Memory B cell (primary cell): ENCODE measurements at places on chromosomes 5 and 9.

GRCh38 chr9:4886698-4887097 is 94.0 kb downstream of the RCL1 start:
- DNase-seq = no peak

DNA sequence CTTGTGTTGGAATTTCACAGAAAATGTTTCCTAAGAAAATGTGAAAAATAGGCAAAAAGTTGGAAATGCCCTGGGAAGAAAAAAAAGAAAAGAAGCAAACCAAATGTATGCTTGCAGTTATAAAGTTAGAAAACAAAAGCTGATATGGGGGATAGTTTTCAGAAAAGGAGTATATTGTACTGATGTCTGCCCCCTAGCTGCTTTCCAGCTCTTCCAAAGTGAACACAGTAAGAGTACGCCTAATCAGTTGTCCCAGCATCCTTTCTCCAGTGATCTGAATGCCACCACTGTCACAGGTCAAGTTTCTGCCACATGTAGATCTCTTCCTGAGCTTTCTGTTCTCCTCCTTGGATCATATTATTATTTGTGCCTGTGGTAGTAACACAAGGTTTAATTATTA is 5.8 kb downstream of the TYRP1 start:
- DNase-seq = no peak

DNA sequence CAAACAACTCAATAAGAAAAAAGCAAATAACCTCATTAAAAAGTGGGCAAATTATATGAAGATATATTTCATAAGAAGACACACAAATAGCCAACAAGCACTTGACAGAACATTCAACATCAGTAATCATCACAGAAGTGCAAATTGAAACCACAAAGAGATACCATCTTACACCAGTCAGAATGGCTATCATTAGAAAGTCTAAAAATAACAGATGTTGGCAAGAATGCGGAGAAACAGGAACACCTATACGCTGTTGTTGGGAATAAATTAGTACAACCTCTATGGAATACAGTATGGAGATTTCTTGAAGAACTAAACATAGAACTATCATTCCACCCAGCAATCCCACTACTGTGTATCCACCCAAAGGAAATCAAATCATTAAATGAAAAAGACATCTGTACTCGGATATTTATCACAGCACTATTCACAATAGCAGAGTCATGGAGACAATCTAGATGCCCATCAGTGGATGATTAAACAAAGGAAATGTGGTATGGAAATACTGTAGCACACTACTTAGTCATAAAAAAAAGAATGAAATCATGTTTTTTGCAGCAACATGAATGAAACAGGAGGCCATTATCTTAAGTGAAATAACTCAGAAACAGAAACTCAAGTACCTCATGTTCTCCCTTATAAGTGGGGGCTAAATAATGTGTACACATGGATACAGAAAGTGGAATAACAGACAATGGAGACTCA is 106.8 kb upstream of the FST start:
- DNase-seq = no peak

GRCh38 chr5:120082316-120083068 is 381.6 kb upstream of the PRR16 start:
- no peak for DNase-seq

DNA sequence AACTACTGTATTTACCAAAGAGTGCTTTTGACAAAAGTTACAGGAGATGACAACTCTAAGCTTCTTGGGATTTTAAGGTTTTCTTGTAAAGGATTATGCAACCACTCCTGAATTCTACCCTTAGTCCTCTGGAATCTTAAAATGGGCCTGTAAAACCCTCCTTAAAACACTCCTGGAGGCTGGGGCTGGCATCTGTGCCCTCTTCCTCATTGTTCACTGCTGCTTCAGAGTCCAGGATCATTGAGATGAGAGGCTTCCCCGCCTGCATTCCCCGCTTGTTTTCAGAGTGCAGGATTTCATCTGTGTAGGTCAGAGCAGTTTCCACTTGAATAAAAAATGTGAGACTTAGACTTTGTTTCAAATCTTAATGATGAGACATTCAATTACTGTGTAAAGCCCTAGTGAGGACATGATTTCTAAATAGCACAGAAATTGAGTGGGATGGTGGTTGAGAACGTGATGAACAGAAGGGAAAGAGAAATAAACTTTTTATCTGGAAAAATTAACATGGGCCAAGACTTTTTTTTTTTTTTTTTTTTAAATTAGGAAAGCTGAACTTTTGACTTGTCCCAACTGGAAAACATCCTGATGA is 40.4 kb downstream of the PCSK5 start:
- no peak for DNase-seq

GRCh38 chr5:180590543-180591310 is 572 bp downstream of the SCGB3A1 start:
- DNase-seq = no peak

DNA sequence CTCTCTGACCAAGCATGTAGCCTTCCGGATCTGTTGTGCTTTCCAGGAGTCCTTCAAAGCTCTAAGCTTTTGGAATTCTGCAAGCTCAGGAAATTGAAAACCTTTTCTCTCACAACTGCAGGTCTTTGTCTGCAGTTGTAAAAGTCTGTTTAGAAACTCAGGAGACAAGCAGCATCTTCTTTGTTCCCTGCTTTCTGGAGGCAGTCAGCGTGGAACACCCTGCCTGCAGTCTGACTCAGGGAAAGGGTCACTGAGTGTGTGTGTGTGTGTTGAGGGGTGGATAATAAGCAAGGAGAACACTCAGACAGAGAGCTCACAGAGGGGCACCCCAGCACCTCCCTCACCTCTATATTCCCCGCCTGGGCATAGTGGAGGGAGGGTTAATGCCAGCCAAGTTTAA is 29.1 kb downstream of the KCNIP1 start:
- DNase-seq = no peak

GRCh38 chr5:27171761-27172261 is 133.4 kb upstream of the CDH9 start:
- DNase-seq = no peak

DNA sequence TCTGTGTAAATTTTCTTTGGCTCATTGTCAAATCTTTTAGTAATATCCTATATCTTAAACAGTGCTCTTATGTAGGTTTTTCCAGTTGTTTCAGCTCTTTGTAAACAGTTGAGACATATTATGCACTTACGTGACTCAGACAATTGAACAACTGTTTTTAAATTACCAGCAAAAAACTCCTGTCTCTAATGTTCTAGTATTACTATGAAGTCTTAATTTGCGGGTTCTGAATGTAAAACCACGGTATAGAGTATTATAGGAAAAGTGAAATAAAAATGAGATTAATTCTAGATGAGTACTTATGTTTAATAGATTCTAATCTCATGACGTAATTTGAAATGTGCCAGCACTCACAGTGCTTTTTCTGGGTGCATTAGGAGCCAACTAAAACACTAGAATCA is 136.0 kb downstream of the GDNF start:
- no peak for DNase-seq

DNA sequence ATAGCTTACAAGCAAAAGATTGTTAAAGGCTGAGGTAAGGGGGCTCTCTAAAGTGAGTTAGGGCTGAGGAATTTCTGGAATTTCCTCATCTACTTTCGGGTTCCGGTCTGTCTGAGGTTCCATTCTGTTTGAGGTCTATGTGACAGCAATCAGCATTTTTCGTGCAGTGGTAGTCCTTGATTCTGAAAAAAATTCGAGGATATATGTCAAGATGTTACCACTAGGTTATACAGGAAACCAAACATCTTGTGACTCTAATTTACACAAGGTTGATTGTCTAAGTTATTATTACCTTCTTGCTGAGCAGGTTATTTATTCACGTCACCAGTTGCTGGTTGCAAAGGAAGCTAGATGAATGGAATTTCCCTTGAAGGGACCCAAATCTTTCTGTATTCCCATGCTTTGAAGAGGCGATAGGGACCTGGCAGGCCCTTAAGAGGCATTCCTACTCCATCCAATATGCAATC is 35.2 kb downstream of the RLN2 start:
- no peak for DNase-seq

DNA sequence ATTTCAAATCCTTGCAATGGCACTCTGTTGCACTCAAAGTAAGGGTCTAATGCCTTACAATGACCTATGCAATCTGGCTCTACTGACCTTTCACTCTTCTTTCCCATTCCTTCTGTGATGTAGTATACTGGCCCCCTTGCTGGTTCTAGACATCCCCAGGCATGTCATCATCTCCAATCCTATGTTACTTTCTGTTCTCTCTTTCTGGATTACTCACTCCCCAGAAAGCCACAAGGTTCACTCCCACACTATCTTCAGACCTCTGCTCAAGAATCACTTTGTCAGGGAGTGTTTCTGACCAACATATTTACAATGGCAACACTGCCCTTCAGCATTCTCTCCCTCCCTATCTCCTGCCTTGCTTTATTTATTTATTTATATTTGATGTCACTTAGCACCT is 802.2 kb upstream of the WWC1 start:
- no peak for DNase-seq

DNA sequence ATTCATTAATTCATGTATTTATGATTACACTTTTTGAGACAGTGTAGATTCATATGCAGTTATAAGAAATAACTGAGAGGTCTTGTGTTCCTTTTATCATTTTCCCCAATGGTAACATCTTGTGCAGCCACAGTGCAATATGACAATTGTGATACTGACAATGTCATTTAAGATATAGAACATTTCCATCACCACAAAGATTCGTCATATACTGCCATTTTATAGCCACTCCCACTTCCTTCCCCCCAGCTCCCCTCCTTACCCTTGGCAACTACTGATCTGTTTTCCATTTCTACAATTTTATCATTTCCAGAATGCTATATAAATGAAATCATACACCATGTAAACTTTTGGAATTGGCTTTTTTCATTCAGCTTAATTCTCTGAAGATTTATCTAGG is 53.8 kb downstream of the NR2F1 start:
- DNase-seq = no peak

DNA sequence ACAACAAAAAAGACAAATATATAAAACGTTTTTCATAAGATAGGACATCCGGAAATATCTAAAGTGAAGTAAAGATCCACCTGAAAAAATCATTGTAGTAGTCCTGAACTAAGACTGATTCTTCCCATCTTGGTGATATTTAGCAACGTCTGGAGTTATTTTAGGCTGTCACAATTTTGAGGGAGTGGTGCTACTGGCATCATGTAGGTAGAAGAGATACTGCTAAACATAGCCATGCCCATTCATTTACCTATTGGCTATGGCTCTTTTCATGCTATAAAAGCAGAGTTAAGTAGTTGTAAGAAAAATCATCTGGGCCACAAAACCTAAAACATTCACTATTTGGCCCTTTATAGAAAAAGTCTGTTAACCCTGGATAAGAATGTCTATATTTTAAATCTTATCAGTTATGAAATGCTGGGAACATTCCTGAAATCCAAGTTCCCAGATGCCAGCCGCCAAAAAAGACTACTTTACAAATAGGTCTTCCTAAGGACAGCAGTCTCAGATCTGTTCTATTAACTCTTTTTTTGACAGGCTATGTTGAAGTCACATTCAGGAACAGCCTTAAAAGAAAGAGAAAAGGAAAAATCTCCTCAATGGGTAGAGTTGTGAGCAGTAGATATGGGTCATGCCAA is 27.0 kb downstream of the RAPGEF6 start:
- DNase-seq = no peak

DNA sequence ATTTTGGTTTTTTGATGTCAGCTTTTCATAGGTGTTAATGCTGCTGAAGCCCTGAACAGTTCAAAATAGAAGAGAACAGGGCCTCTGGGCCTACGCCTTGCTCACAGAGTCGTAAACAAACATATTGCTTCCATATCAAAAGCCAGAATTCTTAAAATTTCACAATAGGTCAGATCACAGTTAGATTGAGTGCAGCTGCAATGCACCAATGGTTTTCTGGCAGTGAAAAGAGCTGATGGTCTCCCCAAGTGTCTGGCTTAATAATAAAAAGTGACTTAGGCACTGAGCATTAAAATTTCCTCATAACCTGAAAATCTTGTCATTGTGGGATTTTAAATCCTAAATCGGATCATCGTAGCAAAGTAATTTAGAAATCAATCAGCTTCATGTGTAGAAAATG is 493.0 kb downstream of the CAAP1 start:
- DNase-seq = no peak

GRCh38 chr5:1745123-1745795 is 54.4 kb downstream of the MRPL36 start:
- no peak for DNase-seq

GRCh38 chr5:54440456-54440893 is 15.0 kb upstream of the HSPB3 start:
- DNase-seq = no peak

DNA sequence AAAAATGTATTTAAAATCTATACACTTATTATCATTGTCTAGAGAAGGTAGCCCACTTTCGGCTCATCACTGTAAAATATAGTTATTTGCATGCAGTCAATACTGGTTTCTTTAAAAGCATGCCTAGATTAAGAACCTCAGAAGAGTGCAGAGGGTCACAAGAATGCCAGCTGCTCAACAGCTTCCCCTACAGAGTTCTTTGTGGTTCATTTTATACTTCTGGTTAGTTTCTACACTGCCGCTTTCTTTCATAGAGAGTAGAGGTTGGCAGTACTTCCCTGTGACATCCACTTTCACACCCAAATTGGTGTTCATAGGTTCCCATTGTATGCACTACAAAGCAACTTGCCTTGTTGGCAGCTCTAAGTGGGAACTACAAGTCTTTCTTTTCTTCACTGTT is 137.3 kb downstream of the KIAA0825 start:
- no peak for DNase-seq

DNA sequence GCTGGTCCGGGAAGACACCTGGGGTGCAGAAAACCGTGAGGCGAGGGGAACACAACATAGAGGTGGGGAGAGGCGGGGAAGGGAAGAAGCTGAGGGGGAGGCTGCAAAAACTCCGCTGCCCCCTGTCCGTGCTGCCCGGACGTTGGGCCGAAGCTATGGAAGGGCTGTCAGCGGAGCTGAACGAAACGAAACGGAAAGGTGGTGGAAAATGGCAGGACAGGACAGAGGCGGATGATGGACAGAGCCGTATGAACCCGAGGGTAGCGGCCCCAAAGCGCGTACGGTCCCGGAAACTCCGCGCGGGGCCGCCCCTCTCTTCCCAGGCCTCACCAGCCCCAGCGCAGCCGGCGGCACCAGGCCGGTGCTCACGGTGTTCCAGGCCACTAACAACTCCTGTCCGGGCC is 272 bp downstream of the ANAPC2 start:
- DNase-seq = no peak

DNA sequence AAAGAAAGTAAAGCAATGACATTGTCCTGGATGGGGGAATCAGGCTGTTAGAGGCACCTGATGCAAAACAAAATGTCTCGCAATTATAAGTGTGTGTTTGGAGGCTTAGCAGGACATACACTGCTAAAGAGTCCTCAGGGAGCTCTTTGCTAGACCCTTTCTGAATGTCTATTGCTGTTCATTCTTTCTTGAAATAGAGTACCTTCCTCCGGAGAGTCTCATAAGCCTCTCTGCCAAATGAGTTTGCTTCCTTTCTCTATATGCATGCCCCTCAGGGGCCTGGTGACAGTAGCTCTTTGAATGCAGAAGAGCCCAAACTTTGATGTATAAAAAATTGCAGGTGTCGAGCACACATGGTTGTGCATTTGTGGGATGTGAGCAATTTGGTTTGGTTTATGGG is 26.4 kb upstream of the ADAMTSL1 start:
- DNase-seq = no peak
